ENCODE measurements at places on chromosomes 3 and 15.

- no peak for DNase-seq
These were observed 34.3 kb downstream of the AMOTL2 start for GRCh38 chr3:134339913-134340312.

GRCh38 chr3:153392363-153392762 is 230.3 kb downstream of the RAP2B start:
- no peak for DNase-seq

- no peak for DNase-seq
These were observed 62.7 kb downstream of the MEF2A start for GRCh38 chr15:99628374-99629001.

DNA sequence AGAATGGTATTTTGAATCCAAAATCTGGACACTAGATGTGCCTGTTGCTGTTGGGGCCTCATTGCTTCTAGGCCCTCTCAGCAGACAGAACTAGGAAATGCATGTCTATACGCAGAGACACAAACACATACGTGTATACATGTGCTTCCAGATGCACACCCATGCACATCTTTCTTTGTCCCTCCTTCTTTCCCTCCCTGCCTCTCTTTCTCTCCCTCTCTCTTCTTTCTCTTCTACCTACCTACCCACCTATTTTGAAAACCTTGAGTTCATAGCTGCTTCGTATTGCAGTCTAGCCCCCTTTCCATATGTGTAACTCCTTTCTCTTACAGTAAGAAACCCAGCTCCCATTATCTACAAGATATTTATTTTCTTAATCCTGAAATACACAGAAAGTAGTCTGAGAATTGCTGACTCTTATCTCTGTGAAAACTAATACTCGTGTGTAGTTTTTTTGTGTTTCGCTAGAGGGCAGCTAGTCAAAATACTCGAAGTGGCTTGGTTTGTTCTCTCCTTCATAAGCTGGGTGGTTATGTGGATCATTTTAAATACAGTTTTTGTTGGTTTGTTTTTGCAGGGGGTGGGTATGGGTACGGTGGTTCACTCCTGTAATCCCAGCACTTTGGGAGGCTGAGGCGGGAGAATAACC is 18.5 kb downstream of the RPL32 start:
- peak; percentile 65 for DNase-seq

DNA sequence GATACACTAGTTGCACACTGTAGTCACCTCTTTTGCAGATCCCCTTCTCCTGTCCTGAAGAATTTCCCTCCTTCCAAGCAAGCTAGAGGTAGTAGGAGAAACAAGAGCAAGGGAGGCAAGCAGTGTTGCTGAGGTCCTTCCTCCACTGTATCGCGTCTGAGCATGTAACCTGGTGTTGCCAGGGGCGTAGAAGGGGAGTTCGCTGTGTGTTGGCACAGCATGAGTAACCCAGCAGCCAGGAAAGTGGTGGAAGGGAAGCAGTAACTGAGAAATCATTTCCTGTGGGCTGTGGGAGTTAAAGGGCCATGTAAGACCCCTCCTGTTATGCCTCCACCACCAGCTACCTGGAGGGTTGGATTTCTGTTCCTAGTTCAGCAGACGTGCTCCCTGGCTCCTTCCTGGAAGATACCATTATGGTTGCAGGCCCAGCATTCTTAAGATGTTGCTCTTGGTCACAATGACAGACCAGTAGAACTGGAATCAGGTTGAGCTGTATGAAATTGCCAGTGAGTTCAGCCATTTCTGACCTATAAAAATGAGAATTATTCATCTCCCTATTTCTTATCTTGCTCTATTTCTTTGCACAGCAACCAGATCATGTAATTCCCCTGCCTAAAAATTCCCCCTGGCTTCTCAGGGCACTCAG is 215.3 kb upstream of the TOPAZ1 start:
- DNase-seq: no peak

GRCh38 chr3:64445109-64445943 is 220.1 kb upstream of the PRICKLE2 start:
- no peak for DNase-seq

DNA sequence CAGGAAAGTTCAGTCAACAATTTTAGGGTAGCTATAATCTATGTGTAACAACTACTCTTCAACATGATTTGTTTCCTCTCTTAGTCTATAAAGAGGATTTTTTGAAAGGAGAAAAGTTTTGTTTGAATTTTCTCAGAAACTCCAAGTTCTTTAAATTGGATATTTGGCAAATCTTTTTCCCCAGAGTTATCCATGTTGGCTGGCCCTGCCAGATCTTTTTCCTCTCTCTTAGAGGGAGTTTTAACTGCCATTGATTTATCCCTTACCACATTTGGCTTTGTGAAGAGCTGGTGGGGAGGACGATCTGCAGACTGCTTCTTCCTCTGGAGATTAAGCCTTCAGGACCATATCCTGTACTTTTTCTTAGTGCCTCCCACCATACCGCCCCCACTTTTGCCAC is 64.9 kb upstream of the ROPN1 start:
- no peak for DNase-seq

- no peak for DNase-seq
These were observed 42.2 kb upstream of the POMGNT2 start for GRCh38 chr3:43148033-43148432.

DNA sequence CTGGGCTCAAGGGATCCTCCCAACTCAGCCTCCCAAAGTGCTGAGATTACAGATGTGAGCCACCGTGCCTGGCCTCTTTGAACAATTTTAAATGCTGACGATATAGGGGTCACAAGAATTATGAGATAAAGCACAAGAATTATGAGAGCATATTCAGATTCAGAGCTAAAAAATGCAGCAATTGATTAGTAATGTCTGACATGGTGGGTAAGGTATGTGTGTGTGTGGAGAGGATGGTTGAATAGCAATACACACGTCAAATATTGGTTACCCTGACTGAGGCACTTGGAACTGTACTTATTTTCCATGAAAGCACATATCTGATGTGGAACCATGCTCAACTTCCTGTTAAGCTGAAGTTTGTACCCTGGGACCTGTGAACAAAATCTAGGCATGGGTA is 115.6 kb downstream of the EOMES start:
- DNase-seq: no peak

DNA sequence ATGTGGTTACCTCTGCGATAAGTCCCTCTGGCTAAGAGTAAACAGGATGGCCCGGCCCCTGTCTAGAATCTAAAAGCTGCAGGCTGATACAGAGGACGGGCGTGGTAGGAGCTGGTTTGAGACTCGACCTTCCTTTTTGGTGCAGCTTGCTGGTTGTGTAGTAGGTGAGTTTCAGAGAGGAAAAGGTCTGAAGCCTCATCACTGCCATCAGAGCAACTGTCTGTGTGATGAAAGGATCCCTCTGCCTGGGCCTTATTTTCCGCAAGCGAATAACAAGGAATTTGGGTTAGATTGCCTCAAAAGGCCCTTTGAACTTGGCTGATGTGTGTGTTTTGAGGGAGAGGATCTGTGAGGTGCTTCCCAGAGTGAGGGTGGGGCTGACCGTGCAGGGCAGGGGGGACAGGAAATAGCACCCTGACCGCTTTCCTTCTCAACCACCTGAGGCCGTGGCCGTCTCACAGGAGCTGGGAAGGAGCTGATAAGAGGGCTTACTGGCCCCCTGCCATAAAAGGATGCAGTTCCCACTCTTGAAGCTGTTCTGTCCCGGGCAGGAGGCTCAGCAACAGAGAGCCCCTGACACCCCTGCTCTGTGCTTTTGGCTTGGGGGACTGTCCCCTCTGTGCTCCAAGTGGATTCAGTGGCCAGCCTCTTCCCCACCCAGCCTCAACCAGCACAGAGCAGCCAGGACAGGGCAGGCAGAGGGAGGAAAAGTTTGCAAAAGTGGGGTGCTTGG is 45.6 kb upstream of the TFRC start:
- DNase-seq: peak; percentile 91

Measured in hematopoietic multipotent progenitor cell treated with erythropoietin and hydrocortisone succinate and interleukin-3 and kit ligand, for 17 days (in vitro differentiated cells).